Adrenal gland (tissue), 19 donors: ENCODE measurements at places on chromosomes 2 and 18. TPM values are rescaled to one million over a fixed set of nuclear protein-coding genes. Genes with fewer than 3 reads are reported as not detected.

The ABCG5 gene
- polyA plus RNA-seq, result 0.08 TPM

DNA sequence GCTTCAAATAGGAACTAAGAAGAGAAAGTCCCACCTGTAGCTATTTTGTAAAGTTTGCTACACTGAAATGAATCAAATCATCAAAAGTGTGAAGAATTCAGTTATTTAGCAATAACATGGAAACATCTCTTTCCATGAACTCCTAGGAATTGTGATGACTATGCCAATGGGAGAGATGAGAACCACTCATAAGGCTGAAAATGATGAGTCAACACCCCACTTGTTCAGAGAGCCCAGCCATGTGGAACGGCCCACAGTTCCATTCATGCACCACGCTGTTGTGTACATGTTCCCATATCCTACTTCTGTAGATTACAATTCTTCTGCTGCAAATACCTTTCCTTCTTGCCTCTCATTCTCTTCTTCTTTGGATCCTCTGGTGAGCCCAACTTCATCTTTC, 645.5 kb upstream of the ID2 start:
- no peak for DNase-seq

DNA sequence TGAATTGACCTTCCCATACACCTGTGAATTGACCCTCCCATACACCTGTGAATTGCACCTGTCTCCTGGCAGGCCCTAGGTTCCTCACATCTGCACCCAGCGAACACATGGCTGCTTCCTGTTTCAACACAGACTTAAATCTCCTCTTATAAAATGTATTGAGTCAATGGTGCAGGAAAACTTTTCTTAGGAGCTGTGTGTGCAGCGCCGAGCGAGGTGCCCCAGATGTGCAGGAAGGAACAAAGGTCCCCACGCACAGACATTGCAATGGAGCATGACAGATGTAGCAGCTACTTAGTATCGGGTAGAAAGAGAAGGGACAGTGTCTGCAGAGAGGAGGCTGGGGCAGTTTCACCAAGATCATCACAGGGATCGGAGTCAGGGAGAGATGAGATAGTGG, 85.5 kb upstream of the PXDN start:
- no peak for DNase-seq

DNA sequence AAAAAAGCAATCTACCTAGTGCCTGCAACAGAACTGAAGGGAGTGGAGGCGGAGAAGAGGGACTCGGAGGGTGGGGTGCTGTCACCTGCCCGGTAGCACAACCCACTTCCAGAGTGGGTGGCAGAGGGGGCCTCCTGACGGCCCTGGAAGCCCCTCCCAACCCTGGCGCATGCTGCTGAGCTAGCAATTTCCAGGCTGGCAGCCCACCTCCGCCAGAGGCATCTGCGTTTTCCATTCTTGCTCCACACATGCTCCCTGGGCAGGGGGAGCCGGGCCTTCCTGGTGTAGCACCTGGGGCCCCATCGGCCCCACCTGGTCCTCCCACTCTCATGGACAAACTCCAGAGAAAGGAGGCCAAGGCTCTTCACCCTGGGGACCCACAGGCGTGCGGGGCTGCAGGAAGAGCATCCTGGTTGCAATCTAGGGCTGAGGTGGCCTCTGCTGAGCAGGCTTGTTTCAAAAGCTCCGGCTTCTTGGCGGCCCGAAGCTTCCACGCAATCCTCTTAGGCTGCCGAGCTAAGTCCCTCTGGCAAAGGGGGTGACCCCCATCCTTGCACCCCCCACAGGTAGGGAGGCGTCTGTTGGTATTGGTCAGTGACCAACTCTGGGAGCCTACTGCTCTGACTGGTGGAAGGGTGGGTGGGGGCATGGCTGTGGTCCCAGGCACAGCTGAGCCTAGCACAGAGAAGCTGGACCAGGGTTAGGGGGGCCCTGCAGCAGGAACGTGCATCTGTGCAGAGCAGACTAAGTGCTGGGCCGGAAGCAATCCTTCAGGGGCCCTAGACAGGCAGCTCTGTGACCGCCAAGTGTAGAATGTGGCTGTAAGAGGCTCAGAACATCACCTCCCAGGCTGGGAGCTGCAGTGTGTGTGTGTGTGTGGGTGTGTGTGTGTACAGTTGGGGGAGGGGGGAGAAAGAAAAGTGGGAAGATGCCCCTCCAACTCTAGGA, 2.6 kb downstream of the HS6ST1 start:
- DNase-seq, result peak; percentile 54

GRCh38 chr18:10029711-10030110, 115.9 kb downstream of the VAPA start:
- no peak for DNase-seq

The CDH20 gene
- 0.20 TPM for polyA plus RNA-seq

- no peak for DNase-seq
Measured at GRCh38 chr18:78505851-78506461, 473.7 kb upstream of the SALL3 start.

GRCh38 chr2:65655000-65655399, 222.6 kb upstream of the SPRED2 start:
- no peak for DNase-seq

DNA sequence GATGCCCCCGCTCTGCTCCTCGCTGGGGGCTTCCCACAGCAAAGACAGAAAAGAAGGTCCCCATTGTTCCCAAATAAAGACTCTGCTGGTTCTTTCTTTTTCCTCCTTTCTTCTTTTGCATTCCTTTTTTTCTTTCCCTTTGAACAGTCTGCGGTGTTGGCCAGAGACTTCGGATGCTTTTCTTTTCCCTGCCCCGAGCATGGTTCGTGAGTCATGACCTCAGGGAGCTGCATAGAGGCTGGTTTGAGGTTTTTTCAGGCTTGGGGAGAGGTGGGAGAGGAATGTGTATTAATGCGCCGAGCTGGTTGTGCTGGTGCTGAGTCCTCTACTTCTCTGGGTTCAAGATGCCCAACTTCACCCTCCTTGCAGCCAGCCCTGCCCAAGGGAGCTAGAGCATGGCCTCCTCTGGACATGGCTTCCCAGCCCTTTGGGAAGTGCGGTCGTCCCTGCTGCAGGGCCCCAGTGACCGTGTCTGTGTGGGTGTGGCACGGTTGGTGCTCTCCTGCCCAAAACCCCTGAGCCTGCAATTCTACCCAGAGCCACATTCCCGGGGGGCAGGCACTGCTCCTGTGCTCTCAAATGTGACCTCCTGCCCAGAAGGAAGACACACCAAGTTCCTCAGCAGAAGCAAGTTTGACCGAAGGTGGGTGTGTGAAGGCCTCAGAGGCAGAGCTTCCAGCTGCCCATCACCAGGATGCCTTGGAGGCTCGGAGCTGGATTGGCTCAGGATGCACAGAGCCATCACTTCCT, 9.0 kb upstream of the ARHGEF4 start:
- no peak for DNase-seq

DNA sequence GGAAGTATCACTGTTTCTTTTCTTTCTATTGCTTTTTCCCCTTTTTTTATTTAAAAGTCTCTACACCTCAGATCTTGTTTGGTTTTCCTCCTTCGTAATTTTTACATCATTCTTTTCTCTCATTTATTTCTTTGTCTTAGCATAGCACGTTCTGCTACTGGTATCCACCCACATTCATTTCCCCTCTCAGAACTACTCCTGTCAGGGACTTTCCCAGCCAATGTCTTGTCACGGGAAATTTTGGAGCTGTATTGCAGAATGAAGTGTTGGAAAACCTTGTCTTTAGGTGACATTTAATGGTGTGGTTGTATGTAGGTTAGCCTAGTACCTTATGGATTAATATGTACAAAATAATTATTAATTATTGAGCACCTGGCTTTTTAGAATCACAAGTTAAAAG, 34.0 kb downstream of the TTLL4 start:
- DNase-seq, result no peak

DNA sequence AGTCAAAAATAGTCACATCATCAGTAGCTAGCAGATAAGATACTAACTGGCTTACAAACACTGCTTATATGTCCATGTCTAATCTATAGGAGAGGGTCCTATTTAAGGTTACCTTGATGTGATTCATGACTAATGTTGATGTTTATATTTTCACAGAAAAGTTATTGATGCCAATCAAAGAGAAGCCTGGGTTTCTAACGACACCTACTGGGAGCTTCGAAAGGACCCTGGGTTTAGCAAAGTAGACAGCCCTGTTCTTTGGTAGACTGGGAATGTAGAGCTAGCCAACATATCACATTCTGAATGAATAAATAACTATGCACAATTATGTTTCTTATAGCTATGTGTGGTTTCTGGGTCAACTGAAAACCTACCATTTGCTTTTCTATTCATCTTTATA, 55.7 kb downstream of the PRKRA start:
- no peak for DNase-seq

GRCh38 chr2:84132370-84132769, 326.7 kb downstream of the SUCLG1 start:
- DNase-seq, result no peak

The MEMO1 gene
- 51.9 TPM for polyA plus RNA-seq

DNA sequence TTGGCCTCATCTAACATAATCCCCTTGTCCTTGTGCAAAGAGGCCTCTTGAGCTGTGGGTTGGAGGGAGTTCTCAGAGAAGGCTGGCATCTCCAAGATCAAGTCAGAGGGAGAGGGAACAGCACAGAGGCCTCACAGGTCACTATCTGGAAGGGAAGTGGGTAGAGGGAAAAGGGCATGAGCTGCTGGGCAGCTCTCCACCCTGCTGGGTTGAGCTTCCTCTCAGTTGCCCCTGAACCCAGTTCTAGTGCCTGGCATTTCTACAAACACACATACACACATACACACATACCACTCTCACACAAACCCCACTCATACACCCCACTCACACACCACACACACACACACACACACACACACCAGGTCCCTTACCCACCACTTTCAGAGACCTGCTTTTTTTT, 30.3 kb upstream of the RMP24 start:
- DNase-seq, result no peak

GRCh38 chr18:24514439-24514838, 54.0 kb downstream of the HRH4 start:
- DNase-seq, result no peak

DNA sequence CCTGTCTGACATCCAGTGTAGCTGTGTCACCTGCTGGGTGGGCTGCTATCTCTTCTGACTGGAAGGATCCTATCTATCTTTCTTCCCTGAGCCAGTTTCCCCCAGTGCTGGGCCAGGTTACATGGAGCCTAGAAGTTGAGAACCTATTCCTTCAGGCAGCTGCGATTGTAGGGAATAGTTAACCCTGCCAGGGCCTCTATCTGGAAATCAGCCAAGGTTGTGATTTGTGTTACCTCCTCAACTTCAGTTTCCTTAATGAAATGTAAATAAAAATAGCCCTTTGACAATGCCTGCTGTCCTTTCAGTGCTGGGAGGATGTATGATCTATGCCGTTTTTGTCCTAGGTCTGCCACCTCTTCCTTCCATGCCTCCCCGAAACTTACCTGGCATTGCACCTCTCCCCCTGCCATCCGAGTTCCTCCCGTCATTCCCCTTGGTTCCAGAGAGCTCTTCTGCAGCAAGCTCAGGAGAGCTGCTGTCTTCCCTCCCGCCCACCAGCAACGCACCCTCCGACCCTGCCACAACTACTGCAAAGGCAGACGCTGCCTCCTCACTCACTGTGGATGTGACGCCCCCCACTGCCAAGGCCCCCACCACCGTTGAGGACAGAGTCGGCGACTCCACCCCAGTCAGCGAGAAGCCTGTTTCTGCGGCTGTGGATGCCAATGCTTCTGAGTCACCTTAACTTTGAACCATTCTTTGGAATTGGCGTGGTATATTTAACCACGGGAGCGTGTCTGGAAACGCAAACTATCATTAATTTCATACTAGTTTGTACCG, 36.6 kb downstream of the GORASP2 start:
- DNase-seq, result no peak

GRCh38 chr18:78364388-78364960, 615.1 kb upstream of the SALL3 start:
- no peak for DNase-seq

- DNase-seq, result peak; percentile 61
Measured at GRCh38 chr2:215931256-215931903, 82.0 kb downstream of the MREG start.
